Endodermal cell (in vitro differentiated cells): ENCODE measurements at places on chromosomes 1 and 21.
A peak's percentile ranks its signal among the peaks of the same experiment; 100 is the strongest.

- DNase-seq: peak; percentile 89
These were observed 19.3 kb downstream of the SH2D2A start for GRCh38 chr1:156797212-156797871.

DNA sequence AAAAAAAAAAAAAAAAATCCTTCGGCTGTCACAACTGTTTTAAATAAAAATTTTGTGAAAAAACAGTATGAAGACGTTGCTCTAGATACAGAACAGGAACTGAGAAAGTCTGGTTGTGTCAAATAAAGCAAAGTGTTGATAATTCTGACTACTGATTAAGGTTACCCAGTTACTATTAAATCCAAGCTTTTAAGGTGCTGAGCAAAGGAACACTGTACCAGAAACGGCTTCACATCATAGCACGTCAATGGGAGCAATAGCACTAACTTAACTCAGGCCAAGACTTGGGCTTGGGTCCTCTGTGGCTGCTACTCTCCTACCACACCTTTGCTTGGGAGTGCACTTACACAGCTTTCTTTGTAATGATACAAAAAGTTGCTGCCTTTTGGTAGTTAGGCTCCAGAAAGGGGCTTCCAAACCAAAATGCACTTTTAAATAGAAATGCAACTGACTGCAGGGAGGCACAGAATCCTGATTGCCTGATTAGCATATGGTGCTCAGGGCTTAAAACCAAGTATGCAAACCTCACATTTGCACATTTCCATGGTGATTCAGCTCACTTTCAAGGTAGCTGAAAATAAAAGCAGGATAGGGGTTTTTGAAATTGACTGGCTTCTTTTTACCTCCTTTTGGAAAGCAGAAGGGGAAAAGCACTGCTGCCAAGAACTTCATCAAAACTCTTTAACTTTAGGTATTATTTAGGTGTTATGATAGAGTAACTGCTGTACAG is 6.3 kb downstream of the MCL1 start:
- peak; percentile 58 for DNase-seq

DNA sequence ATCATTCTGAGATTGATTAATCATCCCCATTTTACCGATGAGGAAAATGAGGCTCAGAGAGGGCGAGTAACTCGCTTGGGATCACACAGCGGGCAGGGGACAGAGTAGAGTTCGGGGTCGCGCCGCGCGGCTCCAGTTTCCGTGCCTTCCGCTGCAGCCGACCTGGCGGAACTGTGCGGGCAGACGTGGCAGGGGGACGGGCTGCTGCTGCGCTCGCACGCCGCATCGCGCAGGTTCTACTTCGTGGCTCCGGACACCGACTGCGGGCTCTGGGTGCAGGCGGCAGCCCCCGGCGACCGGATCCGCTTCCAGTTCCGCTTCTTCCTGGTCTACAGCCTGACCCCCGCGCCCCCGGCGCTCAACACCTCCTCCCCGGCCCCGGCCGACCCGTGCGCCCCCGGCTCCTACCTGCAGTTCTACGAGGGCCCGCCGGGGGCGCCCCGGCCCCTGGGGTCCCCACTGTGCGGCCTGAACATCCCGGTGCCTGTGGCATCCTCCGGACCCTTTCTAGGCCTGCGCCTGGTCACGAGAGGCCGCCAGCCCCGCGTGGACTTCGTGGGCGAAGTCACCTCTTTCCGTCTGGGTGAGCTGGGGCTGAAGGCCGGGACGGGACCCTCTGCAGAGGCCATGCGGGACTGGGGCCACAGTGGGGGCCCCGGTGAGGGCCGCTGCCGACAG is 2.3 kb downstream of the LDLRAD2 start:
- peak; percentile 91 for DNase-seq

GRCh38 chr1:29753244-29753643 is 516.9 kb downstream of the PTPRU start:
- DNase-seq: peak; percentile 4

- no peak for DNase-seq
These were observed 52.5 kb downstream of the NBPF6 start for GRCh38 chr1:108502624-108503023.

DNA sequence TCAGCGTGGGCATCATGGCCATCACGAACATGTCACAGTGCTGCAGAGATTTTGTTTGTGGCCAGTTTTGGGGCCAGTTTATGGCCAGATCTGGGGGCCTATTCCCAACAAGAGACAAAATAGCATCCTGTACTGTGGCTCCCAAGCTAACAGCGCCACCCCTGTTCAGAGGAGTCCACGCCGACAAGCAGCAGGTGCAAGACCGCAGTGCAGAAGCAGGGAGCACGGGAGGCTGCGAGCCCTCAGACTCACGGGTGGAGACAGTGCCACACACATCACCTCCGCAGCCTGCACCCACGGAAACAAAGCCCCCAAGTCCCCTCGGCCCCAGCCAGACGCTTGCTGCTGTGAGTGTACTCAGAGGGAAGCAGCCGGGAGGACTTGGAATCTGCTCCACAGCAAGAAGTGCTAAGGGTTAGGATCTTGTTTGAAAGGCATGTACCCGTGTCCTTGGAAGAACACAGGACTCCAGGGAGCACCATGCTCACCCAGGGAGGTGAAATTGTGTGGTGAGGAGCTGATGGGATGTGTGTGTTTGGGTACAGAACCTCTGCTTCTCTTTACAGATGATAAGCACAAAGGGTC is 7.1 kb downstream of the TCP10L start:
- peak; percentile 88 for DNase-seq

- no peak for DNase-seq
These were observed 11.0 kb downstream of the YIPF1 start for GRCh38 chr1:53878492-53879105.

GRCh38 chr1:79791488-79792218 is 785.1 kb upstream of the ADGRL4 start:
- no peak for DNase-seq

- DNase-seq: no peak
These were observed 44.4 kb downstream of the TM2D1 start for GRCh38 chr1:61680500-61680899.

DNA sequence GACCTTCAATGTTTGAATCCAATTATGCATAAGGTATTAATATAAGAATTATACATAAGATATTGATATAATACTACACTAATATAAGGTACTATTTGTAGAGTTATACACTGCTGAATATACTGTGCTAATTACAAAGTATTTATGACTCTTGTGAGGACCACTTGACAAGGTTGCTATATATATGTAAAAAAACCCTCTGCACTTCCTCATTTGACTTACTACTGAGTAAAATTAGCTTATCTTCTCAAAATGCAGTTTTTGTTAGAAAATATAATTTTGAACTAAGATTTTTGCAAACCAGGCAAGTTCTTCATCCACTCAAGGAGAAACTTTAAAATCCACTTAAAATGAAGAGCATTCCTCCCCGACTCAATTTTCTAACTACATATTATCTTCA is 8.5 kb downstream of the SIKE1 start:
- DNase-seq: no peak

DNA sequence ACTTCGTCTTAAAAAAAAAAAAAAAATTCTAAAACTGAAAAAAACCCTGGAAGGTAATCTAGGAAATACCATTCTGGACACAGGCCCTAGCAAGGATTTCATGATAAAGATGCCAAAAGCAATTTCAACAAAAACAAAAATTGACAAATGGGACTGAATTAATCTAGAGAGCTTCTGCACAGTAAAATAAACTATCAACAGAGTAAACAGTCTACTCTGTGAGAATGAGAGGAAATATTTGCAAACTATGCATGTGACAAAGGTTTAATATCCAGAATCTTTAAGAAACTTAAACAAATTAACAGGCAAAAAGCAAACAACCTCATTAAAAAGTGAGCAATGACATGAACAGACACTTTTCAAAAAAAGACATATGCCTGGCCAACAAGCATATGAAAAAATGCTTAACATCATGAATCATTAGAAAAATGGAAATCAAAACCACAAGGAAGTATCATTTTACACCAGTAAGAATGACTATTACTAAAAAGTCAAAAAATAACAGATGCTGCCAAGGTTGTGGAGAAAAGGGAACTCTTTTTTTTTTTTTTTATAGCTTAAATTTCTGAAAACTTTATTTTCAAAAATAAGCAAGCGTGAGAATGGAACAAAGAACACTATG is 29.4 kb upstream of the RNPC3 start:
- no peak for DNase-seq

DNA sequence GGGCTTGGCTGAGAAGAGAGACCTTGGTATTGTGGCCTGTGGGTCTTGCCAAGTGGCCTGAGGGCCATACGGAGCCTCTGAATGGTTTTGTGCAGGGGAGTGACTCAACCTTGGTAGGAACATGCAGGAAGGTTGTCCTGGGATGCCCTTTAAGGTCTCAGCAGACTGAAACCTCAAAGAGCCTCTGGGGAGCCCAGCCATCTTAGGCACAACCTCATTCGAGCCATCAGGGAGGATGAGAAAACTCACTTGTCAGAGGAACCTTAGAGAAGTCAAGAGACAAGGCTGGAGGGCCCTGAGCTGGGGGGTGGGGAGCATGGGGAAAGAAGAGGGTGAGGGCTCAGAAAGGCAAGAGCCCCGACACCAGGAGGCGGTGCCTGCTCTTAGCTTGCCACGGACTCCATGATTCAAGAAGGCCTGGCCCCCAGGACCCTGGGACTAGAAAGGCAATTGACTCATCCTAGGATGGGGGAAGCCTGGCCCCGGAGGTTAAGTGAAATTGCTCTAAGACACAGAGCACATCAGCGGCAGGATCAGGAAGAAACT is 13.0 kb downstream of the IFI6 start:
- peak; percentile 75 for DNase-seq

DNA sequence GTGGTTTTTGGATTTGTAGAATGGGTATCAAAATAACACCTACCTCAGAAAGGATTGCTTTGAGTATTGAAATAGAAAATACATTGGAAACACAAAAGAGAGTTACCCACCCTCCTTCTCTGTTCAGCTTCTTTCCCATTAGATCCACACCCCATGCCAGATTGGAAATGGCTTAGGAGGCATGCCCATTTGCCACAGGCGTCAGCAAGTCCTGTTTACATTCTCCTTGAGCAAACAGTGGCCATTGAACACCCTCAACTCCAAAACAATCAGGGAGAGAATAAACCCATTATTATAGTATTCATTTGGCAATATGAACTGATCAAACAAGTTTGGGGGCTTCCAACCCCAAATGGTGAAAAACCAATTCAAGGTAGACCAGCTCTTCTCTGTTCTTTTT is 2.4 kb downstream of the ELAPOR1 start:
- no peak for DNase-seq

DNA sequence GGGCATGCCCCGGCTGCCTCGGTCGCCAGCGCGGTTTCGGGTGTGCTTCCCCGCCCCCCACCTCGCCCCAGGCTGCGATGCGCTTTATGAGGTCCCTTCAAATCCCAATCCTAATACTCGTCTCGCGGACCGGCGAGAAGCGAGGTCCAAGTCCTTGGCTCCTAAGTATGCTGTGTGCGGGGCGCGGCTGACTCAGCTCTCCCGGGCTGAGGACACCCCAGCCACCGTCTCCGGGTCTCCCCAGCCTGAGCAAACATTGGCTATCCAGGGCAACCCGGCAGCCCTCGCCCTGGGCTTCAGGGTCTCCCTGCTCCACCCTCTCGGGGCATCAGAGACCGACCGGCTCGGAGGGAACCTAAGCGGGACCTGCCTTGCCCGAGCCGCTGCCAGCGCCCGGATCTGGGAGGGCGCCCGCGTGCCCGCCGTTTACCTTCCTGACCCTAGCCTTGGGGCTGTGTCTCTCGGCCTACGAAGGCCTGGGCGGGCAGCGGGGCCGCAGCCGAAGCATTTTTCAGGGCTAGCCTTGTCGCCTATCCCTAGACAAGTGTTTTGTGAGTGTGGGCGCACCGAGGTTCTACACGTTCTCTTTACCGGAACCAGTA is 1.2 kb downstream of the ITPKB start:
- peak; percentile 84 for DNase-seq

GRCh38 chr1:88188038-88188437 is 496.0 kb upstream of the PKN2 start:
- no peak for DNase-seq

GRCh38 chr1:230327892-230328284 is 98.2 kb downstream of the PGBD5 start:
- peak; percentile 82 for DNase-seq

- DNase-seq: no peak
These were observed 11.9 kb upstream of the MRPL55 start for GRCh38 chr1:228120857-228121489.

GRCh38 chr1:199336745-199337640 is 690.5 kb upstream of the NR5A2 start:
- DNase-seq: peak; percentile 81

DNA sequence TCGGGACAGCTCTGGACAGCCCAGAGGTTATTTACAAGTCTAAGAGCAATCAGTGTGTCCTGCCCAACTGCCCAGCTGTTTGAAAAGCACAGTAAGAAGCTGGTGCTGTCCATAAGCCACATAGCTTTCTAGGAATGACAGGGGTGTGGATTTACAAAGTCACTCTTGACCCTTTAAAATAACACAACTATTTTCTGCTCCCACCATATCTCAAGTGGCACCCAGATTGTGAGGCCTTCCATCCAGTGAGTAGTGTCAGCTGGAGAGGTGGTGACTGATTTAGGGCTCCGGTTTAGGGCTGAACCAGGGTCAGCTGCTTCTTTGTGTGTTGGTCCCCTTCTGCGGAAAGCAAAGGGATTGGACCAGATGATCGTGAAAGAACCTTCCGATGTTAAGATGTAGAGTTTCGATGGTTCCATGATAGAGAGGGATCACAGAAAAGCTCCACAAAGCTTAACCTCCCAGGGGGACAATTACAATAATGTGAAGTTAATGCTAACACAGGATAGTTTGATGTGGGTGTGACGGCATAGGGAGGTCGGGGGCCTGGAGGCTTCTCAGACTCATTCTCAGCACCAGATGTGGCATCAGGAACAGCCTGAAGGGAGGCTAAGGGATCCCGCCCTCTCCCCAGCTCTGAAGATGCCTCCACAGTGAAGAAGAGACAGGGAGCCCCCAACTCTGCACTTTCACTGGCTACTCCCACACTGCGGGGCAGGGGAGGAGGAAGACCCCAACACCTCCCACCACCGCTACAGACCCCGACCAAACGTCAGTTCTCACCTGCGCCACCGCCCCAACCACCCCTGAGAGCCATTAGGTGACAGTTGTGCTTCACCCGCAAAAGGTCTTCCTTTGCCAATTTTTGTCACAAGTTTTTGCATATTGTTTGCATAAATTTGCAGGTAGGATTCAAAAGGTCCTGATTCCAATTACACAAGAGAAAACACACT is 40.6 kb downstream of the LRRC3 start:
- DNase-seq: no peak

DNA sequence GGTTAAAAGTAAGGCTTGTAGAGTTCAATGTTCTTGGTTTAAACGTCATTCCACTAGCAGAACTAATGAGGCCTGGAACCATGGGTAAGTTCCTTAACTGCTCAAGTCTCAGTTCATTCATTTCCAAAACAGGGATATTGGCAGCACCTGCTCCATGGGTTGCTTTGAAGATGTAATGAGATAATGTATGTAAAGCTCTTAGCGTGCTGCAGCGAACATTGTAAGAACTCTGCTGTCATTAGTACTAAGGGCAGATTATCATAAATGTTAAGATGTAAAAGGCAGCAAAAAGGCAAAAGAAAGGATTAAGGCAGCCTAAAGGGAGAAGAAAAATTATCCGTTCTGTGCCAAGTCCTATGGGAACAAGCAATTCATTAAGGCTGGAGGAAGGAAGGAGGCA is 129.1 kb upstream of the NGF start:
- DNase-seq: peak; percentile 13
